Stimulated activated CD4-positive, alpha-beta T cell treated with anti-CD3 and anti-CD28 coated beads, Interleukin-15, amount 100 ng/mL, for 1 hour (primary cell): ENCODE measurements at places on chromosomes 7 and 10.

DNA sequence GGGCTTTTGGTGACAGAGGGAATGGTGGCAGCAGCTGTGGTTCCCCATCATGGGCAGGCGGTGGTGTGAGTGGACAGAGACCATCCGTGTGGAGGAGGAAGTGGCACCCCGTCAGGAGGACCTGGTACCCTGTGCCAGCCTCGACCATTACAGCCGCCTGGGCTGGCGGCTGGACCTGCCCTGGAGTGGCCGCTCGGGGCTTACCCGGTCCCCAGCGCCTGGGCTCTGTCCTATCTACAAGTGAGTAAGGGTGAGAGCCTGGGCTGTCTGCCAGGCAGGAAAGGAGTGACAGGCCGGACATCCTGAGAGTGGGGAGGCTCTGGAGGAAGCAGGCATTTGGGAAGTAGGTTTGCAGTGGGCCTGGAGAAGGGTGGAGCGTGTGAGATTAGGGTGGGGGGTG is 2.9 kb upstream of the ZNF467 start:
- DNase-seq, result no peak

DNA sequence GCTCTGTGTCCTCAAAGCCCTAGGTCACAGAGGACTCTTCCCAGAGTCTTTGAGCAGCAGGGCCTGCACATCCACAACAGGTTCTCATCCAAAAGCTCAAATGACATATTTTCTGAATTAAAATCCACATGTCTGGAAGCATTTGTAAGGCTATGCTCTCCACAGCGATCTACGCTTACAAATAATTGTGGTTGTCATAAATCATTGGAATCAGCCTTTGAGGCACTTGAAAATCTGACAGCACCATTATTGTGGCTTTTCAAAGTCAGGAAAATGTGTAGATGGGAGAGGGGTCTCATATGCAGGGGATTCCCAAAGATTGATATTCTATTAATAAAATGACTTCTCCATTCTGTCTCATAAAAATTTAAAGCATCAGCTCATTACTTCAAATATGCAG is 16.3 kb downstream of the GPR26 start:
- DNase-seq, result no peak

- no peak for DNase-seq
Observed at GRCh38 chr7:44583146-44583865, 1.3 kb upstream of the TMED4 start.

DNA sequence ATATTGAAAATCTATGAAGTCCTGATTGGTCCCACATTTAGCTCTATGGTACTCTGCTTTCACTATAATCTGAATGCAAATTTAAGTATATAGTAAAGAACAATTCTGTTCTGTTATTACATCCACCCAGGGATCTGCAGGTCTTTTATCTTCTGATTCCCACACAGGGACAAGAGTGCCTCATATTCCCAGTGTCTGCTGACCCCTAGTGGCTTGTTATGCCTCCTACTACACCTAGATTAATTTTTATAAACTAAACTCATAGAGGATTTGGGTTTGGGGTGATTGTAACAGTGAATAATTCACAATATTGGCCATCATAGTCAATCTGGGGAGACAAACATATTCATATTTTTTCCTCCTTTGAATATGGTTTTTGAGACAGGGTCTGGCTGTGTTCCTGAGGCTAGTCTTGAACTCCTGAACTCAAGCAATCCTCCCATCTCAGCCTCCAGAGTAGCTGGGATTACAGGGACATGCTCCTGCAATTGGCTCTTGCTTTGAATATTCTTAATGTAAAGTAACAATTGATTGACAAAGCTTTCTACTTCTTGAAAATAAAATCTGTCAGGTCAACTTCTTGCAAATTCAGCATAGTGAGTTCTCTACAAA is 282.1 kb downstream of the KCND2 start:
- no peak for DNase-seq

- no peak for DNase-seq
Observed at GRCh38 chr7:75638594-75639070, 100.1 kb downstream of the HIP1 start.

- no peak for DNase-seq
Observed at GRCh38 chr7:125098377-125098970, 168.8 kb upstream of the POT1 start.

DNA sequence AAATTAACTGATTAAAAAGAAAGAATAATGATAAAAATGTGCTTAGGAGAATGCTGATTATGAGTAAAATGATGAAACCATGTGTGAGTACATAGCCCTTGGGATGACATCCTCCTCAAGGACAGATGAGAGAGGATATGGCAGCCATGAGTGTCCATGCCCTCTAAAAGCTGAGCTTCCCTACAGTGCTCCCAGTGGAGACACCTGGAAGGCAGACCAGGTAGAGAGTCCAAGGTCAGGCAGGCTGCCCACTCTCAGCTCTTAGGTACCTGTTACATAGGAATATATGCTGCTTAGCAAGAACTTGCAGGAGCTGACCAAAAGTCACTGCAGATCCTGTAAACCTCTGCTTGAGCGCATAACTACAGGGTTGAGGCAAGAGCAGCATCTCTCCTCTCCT is 169.7 kb upstream of the TMEM229A start:
- DNase-seq, result no peak

GRCh38 chr7:22628112-22628511 is 98.9 kb upstream of the IL6 start:
- DNase-seq, result no peak

- DNase-seq, result no peak
Observed at GRCh38 chr10:7102084-7102483, 308.8 kb downstream of the SFMBT2 start.

DNA sequence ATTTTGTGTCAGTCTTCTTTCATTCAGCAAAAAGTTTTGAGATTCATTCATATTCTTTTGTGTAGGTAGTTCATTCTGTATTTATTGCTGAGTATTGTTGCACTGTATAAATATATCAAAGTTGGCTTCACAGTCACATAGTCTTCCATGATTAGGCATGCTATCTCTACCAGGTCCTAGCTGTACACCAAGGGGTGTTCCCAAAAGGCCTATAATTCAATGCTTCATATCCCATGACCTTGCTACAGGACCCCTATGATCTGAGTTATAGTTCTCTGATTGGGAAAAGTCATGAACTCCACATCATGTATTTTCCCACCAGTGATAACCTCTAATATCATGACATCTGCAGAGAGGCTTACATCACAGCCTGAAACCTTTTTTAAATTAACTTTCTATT is 47.3 kb upstream of the MAGI2 start:
- DNase-seq, result no peak

DNA sequence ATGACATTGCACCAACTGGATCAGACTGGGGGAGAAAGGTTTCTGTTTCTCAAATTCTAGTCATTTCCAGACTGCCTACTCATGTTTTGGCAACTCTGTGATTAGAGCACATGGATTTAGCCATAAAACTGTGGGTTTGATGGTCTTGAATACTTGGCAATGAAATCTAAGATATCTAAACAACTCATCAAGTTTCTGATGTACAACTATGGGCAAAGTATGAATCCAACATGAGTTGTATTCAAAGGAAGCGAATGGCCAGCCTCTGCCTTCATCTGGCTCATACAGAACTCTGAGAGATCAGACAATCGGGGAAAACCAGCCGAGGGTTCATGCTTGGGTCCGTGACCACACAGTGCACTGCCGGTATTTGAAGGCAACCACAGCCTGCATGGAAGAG is 144.3 kb downstream of the ADAM12 start:
- DNase-seq, result no peak

- no peak for DNase-seq
Observed at GRCh38 chr7:151249034-151249731, 689 bp upstream of the SMARCD3 start.

- DNase-seq, result no peak
Observed at GRCh38 chr7:96532428-96532935, 177.2 kb downstream of the SEM1 start.

- no peak for DNase-seq
Observed at GRCh38 chr10:61169294-61169693, 225.3 kb upstream of the RHOBTB1 start.

DNA sequence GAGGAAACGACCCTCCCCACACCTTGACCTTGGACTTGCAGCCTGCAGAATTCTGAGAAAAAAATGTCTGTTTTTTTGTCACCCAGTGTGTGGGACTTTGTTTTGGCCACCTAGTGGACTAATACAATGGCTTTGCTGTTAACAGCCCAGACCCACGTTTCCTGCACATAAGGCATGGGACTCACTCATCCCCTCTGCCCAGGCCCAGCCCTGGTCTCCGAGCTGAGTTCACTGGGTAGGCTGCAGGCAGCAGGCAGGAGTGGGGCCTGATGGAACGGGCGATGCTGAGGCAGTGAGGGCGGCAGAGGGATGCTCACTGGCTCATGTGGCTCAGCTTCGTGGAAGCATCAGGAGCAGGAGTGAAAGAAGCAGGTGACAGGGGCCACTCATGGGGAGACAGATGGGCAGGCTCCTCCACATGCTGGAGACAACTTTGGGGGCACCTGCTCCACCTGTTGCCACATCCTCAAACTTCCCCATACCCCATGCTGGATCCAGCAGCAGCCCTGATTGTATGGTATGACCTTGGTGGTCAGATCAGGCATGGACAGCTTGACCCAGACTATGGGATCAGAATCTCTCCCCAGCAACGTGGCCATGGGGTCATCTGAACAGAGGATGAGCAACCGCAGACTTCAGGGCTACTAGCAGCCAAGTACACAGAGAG is 65.8 kb upstream of the ANTXRL start:
- no peak for DNase-seq

DNA sequence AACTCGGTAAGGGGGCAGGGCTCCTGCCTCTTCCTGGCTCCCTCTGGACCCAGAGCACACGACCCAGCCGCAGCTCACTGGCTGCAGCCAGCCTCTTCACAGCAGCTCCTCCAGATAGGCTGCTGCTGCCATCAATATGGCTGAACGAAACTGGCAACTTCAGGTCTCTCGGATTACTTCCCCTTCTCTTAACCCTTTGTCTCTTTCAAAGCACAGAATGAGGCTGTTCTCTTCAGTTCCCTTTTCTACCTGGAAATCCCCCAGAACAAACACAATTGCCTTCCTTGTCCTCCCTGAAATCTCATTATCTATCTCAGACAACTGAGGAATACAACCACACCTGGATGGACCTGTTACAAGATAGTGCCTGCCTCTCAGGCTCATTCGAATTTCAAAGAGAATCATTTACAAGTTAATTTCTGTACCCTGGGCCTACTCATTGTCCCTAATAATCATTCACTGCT is 193.4 kb upstream of the MBL2 start:
- DNase-seq, result no peak

DNA sequence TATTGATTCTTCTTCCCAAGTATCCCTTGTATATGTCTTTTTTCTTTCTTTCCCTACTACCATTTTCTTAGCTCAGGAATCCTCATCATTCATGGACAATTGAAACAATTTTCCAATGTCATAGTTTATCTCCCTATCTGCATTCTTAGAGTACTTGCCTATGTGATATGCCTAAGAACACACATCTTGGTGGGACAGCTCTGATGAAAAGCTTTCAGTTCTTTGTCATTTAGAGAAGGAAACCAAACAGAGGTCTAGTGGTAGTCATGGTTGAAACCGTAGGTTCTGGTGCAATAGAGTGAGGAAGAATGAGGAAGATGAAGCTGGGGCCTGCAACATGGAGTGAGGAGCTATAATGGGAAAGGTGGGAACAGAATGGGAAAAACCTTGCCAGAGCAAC is 28.2 kb downstream of the TDRD1 start:
- DNase-seq, result no peak

GRCh38 chr7:105806592-105807447 is 69.6 kb downstream of the ATXN7L1 start:
- peak; percentile 11 for DNase-seq

DNA sequence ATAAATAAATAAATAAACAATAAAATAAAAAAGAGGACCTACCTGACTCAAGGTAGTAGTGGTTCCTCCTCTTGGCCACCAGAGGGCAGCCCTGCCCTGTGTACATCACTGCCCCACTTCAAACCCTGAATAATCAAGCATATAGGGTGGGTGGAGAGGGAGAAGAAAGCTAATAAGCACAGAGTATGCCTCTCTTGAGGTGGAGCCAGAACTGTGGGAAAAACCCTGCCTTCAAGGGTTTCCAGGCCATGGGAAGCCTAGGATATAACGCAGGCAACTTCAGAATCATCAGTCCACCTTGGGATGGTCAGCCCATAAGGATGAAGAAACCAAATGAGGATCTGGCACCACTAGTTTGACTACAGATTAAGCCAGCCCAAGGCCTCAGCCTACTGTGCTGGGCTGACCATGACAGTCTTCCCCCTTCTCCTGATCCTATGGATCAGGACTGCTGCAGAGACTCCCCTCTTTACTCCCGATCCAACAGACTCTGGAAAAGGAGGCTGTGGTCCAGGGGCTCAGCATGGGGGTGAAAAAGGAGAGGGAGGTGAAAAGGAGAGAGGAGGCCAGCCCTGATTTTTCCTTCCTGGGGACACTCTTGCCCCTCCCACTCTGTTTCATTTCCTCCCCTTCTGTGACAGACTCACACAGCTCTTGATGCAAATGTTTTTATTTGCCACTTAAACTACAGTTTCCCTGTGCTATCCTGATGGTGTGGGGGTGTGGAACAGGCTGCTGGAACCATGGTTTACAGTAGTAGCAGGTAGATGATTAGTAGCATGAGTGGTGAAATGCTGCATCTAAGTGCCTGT is 10.1 kb downstream of the AVPI1 start:
- DNase-seq, result peak; percentile 24

- no peak for DNase-seq
Observed at GRCh38 chr7:84081973-84082522, 112.5 kb downstream of the SEMA3A start.

DNA sequence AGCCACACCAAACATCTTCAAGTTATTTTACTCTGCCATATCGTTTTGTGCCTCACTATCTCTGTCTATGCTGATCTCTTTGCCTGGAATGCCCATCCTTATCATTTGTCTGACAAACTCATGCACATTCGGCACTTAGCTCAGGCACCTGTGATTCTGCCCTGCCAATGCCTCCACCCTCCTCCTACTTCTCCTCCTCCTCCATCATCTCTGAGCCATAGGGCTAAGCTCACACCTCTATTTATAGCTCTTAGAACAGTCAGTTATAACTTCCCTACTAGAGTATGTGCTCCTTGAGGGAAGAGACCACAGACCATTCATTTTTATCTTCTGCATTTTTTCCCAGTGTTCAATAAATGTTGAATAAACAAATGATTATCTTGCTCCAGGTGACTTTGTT is 51.2 kb upstream of the CDK13 start:
- DNase-seq, result no peak
